ENCODE measurements at places on chromosomes 1 and 21.

GRCh38 chr1:58437623-58438022, 108.9 kb downstream of the OMA1 start:
- no peak for DNase-seq

DNA sequence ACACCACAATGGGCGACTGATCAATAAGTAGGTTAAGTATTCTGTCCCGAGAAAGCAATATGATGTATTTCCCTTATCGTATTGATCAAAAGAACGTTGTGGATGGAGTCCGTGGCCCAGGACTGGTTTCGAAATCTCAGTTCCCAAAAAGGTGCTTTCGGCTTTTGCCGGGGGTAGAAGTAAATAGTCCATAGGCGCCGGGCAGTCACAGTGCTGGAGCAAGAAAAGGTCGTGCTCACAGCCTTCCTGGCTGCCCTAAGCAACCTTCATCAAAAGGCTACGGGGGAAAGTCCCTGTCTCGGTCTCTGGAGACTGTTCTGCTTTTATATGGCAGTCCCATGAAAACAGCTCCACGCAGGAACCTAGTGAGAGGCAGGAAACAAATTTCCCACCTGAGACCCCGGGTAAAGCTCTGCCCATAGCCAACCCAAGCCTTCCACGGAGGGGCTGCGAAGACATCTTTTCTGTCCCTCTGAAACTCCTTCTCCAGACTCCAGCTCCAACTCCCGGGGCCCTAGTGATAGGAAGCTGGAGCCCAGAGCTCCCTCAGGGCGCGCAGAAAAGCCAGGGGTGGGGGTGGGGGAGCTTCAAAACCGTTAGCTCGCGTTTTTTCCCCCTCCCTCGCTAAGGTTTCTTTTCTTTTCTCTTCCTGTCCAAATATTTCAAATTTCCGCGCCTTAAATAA, 7.0 kb downstream of the CDKN2C start:
- DNase-seq: peak; percentile 95

DNA sequence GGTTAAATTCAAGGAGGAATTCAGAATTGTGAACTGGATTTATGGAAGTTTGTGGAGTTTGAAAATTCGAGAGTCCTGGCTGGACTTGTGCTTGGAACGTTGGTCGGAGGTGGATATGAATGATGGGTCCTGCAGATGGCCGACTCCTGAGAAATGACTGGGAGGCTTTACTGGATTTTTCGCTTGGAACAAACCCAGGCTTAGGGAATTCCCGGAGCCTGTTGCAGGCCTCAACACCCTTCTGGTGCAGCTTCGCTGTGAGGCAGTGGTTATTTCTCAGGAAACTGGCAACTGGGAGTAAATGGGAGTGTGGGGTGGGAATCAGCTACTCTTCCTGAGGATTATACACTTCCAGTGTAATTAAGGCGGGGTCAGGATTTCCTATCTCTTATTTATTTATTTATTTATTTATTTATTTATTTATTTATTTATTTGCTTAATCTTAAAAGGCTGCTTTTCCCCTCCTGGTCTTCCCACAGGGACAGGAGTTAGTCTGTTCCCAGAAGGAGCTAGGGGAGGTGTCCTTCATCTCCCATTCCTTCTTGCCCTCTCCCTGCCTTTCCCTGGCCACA, 21.1 kb downstream of the MAPKAPK2 start:
- DNase-seq: no peak

DNA sequence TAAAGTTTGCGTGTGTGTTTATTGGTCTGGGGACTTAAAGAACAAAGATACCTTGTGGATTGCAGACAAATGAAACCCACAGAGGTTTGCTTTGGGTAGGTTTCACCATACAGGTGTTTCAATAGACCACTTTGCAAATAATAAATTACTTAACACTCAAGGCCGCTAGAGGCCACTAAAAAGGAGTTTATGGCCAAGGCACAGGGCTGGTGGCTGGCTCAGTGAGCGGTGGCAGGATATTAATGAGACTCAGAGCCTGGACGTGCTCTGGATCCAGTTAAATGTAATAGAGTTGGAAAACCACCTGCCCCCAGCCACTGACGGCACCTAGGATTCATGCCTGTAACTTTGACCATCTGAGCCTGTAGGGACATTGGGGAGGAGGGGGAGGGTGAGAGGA, 44.5 kb downstream of the LRRC38 start:
- peak; percentile 16 for DNase-seq

DNA sequence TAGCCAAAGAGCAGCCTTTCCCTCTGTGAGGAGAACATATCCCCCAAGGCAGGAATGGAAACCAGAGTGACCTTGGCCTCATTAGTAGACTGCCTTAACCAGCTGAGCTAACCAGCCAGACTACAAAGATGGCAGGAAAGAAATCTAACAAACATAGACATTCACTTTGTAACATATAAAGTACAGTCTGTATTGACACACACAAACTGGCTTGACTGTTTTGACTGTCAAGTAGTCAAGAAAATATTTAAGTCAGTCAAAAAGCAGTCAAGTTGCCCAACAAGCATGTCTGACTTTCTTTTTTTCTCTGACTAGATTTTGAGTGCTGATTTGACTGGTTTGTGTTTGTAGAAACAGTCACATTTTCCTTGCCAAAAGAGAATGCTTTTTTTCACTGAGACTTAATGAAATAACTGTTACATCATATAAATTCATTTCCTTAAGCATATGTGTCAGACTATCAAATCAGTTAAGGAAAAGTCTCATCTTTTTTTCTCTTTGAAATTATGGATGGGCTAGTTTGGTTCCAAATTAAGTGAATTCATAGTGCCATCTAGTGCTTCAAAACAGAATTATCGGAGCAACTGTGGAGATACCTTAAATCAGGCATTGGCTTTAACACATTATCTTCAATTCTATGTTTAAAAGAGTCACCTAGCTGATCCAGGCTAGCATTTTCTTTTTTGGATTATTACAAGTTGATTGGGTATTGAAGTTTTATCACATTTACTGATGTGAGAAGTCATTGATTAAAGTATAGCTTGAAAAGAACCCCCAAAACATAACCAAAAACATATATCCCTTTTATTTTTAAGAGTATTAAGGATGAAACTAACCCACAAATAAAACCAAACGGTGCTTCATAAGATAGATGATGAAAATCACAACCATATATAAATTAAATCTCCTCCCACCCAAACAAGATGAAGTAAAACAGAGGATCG, 75.0 kb downstream of the ATP6V1G3 start:
- DNase-seq: peak; percentile 8

DNA sequence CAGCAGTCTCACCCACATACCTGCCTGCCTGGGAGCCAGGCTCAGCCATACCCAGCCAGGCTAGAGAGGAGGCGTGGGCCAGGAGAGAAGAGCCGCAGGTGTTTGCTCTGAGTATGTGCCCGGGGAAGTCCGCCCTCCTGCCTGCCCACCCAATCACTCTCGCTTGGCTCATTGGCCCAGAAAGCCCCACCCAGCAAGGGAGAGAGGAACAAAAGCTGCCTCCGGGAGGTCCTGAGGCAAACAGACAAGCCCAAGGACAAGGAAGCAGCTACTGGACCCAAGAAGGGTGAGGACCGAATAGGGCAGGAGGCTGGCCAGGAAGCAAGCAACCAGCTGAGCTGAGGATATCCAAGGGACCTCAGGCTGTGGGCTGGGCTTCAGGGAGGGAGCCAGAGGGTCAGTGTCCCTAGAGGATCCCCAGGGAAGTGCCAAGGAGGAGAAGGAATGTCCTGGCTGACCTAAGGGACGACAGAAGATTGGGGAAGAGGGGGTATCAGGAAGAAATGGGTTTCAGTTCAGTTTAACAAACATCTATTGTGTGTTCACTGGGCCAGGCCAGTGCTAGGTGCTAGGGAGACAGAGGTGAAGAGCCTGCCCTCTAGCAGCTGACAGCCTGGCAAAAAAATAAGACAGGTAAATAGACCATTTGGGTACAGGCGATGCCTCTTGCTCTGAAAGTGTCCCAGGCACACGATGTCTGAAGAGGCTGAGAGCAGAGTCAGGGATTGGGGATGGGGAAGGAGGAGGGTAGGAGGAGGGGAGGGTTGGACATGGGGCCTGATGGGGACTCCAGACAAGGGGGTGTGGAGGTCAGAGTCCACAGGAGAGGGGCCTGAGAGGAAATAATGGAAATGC, at the start of gene GJB4:
Gene GJB4 (plus strand): TSS at position 238 of the 855 bp plus-strand sequence. CDS start 1,515 bp downstream, outside the sequence.
- no peak for DNase-seq

- peak; percentile 99 for DNase-seq
Observed at GRCh38 chr1:46183079-46183847, 7.0 kb upstream of the P3R3URF start.

DNA sequence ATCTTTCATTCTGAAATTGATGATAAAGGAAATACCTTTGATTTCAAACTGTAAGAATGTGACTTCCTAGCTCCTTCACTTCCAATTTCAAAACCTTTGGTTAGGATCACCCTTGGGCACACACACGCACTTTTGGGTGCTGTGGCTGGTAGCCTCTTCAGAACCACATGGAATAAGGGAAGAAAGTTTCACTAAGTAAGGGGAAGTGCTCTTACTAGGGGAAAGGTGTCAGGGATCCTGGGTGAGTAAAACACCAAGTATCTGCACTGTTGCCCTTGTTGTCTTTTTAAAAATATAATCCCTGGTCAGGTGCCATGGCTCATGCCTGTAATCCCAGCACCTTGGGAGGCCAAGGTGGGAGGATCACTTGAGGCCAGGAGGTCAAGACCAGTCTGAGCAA, 132.4 kb downstream of the SDCCAG8 start:
- DNase-seq: no peak

DNA sequence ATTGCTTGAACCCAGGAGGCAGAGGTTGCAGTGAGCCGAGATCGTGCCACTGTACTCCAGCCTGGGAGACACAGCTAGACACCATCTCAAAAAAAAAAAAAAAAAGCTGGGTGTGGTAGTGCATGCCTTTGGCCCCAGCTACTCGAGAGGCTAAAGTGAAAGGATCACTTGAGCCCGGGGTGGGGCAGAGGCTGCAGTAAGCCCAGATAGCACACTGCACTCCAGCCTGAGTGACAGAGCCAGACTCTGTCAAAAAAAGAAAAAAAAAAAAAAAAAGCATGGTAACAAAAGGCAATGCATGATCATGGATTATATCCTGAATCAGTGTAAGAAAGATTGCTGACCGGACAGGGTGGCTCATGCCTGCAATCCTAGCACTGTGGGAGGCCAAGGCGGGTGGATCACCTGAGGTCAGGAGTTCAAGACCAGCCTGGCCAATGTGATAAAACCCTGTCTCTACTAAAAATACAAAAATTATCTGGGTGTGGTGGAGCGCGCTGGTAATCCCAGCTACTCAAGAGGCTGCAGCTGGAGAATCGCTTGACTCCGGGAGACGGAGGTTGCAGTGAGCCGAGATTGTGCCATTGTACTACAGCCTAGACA, 76.3 kb downstream of the RUSC1 start:
- DNase-seq: no peak

DNA sequence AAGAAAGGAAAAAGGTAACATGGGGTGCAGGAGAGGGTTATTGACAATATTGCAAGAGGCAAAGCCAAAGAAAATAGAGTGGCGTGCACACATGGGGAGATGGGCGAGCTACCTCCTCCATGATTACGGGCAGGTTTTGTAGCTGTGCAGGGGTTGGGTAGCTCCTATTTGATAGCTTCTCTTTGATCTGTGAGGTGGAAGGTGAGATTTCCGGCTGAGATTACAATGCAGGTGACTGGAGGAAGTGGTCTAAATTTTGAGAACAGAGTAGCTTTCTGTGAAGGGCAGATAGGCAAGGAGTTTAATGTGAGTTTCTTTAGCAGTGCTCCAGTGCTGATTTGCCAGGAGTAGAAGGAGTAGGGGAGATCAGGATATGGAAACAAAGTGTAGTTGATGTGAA, 263.4 kb downstream of the PLA2G4A start:
- no peak for DNase-seq

- DNase-seq: no peak
Observed at GRCh38 chr21:28928578-28929420, 63.9 kb downstream of the LTN1 start.
